Activated naive CD4-positive, alpha-beta T cell treated with anti-CD3 and anti-CD28 coated beads, Interleukin-2, amount 10 ng/mL, durations not matched to agents 7 days and 5 days (primary cell): ENCODE measurements at places on chromosomes 1 and 21.

DNA sequence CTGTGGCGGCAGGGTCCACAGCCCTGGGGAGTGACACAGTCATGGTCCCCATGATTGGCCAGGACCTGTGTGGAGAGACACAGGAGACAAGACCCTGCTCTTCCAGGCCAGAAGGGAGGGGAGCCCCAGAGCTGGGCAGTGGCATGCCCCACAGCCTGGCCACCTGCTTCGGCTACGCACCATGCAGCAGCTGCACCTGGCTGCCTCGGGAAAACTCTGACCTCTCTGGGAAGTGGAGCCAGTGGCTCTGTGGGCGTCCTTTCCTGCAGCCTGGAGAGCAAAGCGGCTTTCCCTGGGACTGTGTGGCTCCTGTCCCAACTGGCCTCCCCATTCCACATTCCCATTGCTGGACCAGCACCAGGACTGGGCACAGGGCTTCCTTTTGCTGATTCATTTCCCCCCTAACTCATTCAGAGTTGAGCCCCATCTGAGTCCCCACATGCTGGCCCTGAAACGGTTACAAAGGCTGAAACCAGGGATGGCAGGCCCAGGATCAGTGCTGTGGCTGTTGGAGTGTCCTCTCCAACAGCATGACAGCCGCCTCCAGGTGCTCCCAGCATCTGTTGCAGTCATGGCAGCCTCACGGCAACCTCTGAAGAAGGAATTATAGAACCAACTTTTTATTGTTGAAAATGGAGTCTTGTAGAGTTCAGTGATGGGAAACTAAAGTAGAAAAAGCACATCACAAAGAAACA, 15.0 kb downstream of the OXCT2 start:
- no peak for DNase-seq
- no peaks in the 10 kb centered on the region for H3K4me1 ChIP-seq
- no peak overlapping the region for H3K27ac ChIP-seq
- H3K27me3 ChIP-seq = no peaks in the 10 kb centered on the region
- H3K36me3 ChIP-seq = peaks cover 40% of the 10 kb centered on the region
- H3K4me3 ChIP-seq = no peak overlapping the region

GRCh38 chr1:1434824-1435105, 725 bp upstream of the VWA1 start:
- peak overlapping the region; percentile 18 for H3K4me3 ChIP-seq
- peaks cover 83% of the 10 kb centered on the region for H3K27me3 ChIP-seq

DNA sequence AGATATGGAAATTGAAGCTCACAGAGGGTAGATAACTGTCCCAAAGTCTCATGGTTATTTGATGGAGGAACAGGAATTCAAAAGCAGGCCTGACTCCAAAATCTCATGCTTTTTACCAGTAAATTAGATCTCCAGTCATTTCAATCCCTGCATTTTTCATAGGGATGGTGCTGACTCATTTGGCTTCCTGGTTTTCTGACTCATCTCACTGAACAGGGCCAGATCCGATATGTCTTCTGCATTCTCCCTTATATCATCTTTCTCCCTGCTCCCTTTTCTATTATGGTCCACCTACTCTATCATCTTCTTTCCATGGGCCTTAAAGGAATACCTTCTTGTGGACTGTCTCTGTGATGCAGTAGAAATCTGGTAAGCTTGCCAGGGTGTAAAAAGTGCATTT, 187.2 kb downstream of the FGGY start:
- no peak overlapping the region for H3K4me3 ChIP-seq
- no peak overlapping the region for H3K27ac ChIP-seq
- peaks cover 5% of the 10 kb centered on the region for H3K4me1 ChIP-seq
- no peaks in the 10 kb centered on the region for H3K27me3 ChIP-seq
- DNase-seq = no peak

GRCh38 chr1:175363031-175363430, 170.5 kb upstream of the KIAA0040 start:
- no peaks in the 10 kb centered on the region for H3K36me3 ChIP-seq
- no peak for DNase-seq
- peaks cover 4% of the 10 kb centered on the region for H3K4me1 ChIP-seq

DNA sequence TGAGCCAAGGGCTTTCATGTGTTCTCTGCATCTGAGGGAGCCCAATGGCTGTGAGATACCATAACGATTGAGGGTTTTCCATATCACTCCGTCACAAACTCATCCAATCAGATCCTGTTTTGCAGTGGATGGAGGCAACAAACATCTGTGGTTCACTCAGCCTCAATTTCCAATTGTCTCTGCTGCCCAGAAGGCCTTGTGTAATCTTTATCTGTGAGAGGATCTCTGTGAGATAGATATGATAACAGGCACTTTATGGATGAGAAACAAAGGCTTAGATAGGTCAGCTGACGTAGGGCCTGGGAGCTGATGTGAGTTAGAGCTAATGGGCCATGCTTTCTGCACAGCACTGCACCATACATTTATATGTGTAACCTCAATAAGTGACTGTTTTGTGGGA, 3.3 kb upstream of the MTARC1 start:
- H3K27me3 ChIP-seq = peaks cover 53% of the 10 kb centered on the region
- no peak overlapping the region for H3K4me3 ChIP-seq
- no peak overlapping the region for H3K27ac ChIP-seq
- no peaks in the 10 kb centered on the region for H3K36me3 ChIP-seq
- no peak for DNase-seq
- no peaks in the 10 kb centered on the region for H3K4me1 ChIP-seq

DNA sequence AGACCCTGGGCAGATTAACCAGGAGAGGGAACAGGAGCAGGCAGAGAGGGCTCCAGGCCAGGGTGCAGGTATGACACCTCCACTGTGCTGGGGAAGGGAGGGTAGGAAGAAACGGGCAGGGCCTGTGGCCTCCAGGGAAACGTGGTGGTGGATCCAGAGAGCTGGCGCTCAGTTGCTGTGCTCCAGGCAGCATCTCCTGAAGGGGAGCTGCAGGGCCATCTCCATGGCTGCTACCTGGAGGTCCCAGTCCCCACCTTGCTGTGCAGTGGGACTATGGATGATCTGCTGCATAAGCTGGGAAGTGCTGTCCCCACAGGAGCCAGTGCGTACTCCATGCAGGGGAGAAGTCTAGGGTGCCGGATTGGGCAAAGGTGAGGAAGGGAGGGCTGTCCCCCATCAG, 125.9 kb upstream of the RUNX3 start:
- DNase-seq = no peak
- H3K27me3 ChIP-seq = peaks cover 74% of the 10 kb centered on the region
- no peak overlapping the region for H3K27ac ChIP-seq
- H3K36me3 ChIP-seq = no peaks in the 10 kb centered on the region

DNA sequence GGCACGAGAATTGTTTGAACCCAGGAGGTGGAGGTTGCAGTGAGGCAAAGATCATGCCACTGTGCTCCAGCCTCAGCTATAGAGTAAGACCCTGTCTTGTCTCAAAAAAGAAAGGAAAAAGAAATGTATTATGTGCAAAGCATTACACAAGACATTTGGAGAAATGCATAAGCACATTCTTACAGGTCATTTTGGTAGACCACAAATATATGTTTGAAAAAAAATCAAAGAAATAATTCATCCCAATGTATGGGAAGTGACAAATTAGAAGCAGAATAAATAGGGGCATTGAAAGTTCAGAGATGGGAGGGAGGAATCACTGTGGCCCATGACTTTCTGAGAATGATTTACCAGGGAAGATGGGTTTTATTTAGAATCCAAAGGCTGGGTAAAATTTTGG, 283.5 kb upstream of the ADAMTS5 start:
- no peak for DNase-seq
- no peaks in the 10 kb centered on the region for H3K36me3 ChIP-seq
- no peaks in the 10 kb centered on the region for H3K4me1 ChIP-seq
- H3K27me3 ChIP-seq = no peaks in the 10 kb centered on the region
- H3K4me3 ChIP-seq = no peak overlapping the region
- H3K27ac ChIP-seq = no peak overlapping the region

DNA sequence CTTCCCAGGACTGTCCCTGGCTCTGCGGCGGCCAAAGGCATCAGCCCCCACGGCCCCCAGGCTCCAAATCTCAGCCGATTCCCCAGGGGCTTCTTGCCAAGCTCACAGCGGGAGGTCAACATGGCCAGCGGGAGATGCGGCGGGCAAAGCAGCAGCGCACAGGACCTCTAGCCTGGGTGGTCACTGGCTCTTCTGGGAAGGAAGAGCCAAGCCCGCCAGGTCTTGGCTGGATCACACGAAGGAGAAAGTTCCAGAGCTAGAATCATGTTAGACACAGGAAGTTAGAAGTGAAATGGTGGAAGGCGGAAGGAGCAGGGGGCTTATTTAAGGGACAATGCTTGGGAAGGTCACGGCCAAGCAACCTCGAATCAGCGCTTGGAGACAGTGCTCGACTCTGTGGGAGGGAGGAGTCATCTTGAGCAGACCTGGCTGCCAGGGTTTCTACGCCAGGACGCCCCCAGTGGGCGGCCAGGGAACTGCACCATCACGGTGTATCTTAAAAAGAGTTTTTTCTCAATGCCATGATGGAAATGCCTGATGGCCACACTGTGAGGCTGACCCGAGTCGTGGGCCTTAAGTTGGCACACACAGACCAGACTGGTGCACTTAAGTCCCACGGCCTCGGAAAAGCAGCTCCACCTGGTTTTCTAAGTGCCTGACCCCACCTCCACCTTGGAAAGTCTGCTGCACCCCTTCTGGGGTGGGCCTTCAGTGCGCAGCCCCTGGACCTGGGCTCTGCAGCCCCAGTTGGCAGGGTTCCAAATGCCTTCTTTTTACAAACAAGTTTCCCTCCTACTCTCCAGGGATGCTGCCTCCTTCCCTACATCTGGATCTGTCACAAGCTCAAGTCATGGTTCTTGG, 29.3 kb downstream of the SLC66A1 start:
- H3K27ac ChIP-seq = no peak overlapping the region
- no peak overlapping the region for H3K4me3 ChIP-seq
- DNase-seq = peak; percentile 80
- H3K4me1 ChIP-seq = no peaks in the 10 kb centered on the region
- H3K27me3 ChIP-seq = no peaks in the 10 kb centered on the region
- peaks cover 44% of the 10 kb centered on the region for H3K36me3 ChIP-seq

DNA sequence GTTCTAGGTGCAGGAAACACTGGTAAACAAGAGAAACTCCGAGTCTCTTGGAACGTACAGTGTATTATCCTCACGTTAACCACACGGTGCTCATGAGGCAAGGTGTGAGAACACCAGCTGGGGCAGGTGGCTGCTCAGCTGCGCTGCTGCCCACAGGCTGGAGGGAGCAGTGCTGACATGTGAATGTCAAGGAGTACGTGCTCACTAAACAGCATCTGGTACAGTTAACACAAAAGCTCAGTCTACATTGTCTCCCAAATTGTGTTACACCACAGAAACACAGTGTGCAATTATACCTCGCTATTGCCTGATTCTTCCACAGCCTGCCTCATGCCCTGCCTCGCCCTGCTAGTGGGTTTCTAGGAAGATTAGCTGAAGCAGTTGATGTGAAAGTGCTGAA, 138.4 kb downstream of the GLIS1 start:
- H3K27ac ChIP-seq = peak overlapping the region; percentile 66
- peaks cover 4% of the 10 kb centered on the region for H3K27me3 ChIP-seq
- H3K4me1 ChIP-seq = peaks cover 16% of the 10 kb centered on the region
- H3K4me3 ChIP-seq = no peak overlapping the region
- DNase-seq = peak; percentile 48

DNA sequence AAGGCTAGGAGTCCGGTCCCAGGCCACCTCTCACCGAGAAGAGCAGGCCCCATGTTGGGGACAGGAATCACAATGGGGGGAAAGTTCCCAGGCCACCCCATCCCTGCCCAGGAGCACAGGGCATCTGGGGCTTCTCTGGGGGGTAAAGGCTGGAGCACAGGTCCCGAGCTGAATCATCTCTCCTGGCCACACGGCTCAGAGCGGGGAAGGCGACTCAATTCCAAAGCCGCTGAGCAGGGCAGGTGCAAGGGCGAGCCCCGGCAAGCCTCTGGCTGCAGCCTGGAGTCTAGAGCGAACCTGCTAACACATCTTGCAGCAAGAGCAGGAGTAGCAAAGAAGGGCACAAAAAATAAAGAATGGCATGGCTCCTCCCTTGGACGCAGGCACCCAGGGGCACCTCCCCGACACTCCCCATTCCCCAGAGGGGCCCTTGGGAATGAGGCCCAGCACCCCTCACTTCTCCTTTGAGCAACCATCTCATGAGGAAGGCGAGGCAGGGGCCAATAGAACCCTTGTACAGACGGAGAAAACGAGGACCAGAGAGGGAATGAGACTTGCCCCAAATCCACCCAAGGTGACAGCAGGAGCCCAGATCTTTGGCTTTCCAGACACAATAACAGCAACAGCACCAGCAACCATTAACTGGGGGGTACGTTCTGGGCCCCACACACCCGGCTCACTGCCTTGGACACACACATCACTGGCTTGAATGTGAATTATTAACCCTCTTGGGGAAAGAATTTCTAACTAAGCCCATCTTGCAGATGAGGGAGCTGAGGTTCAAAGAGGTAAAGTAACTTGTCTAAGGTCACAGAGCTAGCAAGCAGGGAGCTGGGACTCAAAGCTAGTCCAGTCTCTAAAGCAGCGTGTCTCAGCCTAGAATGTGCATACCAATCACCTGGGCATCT, 20.7 kb upstream of the ALDH4A1 start:
- peak overlapping the region; percentile 3 for H3K4me3 ChIP-seq
- DNase-seq = no peak
- H3K4me1 ChIP-seq = peaks cover 53% of the 10 kb centered on the region
- H3K27me3 ChIP-seq = no peaks in the 10 kb centered on the region
- no peak overlapping the region for H3K27ac ChIP-seq
- H3K36me3 ChIP-seq = peaks cover 2% of the 10 kb centered on the region

- no peak overlapping the region for H3K4me3 ChIP-seq
- H3K36me3 ChIP-seq = no peaks in the 10 kb centered on the region
- no peak for DNase-seq
- H3K27me3 ChIP-seq = no peaks in the 10 kb centered on the region
- H3K27ac ChIP-seq = no peak overlapping the region
- H3K4me1 ChIP-seq = no peaks in the 10 kb centered on the region
Measured at GRCh38 chr1:170790651-170791071, 126.7 kb downstream of the PRRX1 start.

DNA sequence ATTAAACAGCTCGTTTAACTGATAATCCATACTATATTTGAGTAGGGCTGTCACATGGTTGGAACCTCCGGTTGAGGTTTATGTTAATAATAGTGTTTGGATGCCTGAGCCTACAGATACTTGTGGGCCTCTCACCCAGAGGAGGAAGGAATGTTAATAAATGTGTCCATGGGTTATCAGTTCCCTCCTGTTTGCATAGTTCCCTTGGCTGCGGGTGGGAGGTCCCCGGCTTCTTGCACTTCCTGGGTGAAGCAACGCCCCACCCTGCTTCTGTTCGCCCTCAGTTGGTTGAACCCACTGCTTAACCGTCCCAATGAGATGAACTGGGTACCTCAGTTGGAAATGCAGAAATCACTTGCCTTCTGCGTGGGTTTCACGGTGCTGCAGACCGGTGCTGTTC, 23.6 kb upstream of the GBP1 start:
- no peak overlapping the region for H3K27ac ChIP-seq
- no peak overlapping the region for H3K4me3 ChIP-seq

- no peak overlapping the region for H3K4me3 ChIP-seq
- H3K36me3 ChIP-seq = no peaks in the 10 kb centered on the region
- no peaks in the 10 kb centered on the region for H3K4me1 ChIP-seq
- no peaks in the 10 kb centered on the region for H3K27me3 ChIP-seq
- no peak overlapping the region for H3K27ac ChIP-seq
Measured at GRCh38 chr1:56466538-56466937, 112.8 kb downstream of the PLPP3 start.
